ENCODE measurements at places on chromosomes 1 and 21.

- no peak for DNase-seq
Observed at GRCh38 chr1:226939438-226940028, 561 bp upstream of the COQ8A start.

- no peak for DNase-seq
Observed at GRCh38 chr1:163094182-163094581, 25.0 kb downstream of the RGS4 start.

GRCh38 chr1:208344202-208344857 is 100.1 kb upstream of the PLXNA2 start:
- no peak for DNase-seq

GRCh38 chr1:47669081-47669585 is 231.3 kb downstream of the FOXD2 start:
- no peak for DNase-seq

DNA sequence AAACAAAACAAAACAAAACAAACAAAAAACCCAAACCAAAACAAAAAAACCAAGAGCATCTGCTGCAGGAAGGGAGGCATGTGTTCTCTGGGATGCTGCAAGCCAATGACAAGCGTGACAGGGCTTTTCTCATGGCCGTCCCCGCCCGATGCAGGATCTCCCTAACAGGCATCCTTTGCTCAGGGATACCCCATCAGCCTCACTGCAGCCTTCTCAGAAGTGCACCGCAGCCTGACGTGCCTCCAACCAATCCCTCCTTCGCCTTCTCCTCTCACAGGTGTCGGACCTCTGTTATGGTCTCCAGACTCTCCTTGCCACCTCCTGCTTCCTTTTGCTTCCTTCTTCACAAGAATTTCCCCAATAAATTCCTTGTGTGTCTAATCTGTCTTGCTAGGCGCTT is 147.2 kb downstream of the PCP4 start:
- DNase-seq: no peak
